T-helper 9 cell (primary cell): ENCODE measurements at places on chromosomes 1 and 21.

GRCh38 chr1:231639819-231640218 is 13.2 kb downstream of the DISC1 start:
- DNase-seq, result no peak

DNA sequence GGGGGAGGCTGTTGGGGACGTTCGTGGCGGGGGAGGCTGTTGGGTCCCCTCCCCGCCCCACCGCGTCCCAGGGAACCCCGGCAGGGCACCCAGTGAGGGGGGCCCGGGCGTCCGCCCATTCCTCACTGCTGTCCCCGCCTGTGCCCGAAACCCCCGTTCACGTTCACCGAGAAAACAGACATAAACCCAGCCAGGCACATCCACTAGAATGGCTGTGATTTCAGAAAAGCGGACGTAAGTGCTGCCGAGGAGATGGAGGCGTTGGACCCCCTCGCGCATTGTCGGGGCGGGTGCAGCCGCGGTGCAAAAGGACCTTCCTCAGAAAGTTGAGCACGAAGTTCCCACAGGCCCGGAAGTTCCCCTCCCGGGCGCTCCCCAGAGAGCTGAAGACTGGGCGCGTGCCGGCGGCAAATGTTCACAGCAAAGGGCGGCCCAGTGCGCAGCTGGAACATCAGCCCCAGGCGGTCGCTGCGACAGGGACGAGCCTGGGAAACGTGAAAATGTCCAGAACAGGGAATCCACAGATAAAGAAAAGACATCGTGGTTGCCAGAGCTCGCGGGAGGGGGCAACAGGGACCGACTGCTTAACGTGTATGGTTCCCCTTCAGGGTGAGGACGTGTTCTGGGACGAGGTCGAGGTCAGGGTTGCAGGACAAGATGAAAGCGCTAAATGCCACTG is 18.5 kb upstream of the SAMD11 start:
- no peak for DNase-seq

DNA sequence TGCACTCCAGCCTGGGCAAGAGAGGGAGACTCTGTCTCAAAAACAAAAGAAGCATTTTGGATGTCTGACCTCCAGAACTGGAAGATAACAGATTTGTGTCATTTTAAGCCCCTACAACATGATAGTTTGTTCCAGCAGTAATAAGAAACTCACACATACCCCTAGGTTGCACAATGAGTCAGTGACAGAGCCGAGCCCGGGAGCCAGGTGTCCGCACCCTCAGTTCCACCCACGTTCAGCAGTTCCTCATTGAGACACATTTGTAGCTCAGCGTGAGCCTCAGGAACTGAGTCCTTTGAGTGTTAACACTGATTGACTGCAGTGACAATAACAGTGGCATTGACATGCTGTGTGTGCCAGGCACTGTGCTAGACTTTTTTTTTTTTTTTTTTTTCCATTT is 19.8 kb downstream of the LRRC38 start:
- DNase-seq, result no peak

DNA sequence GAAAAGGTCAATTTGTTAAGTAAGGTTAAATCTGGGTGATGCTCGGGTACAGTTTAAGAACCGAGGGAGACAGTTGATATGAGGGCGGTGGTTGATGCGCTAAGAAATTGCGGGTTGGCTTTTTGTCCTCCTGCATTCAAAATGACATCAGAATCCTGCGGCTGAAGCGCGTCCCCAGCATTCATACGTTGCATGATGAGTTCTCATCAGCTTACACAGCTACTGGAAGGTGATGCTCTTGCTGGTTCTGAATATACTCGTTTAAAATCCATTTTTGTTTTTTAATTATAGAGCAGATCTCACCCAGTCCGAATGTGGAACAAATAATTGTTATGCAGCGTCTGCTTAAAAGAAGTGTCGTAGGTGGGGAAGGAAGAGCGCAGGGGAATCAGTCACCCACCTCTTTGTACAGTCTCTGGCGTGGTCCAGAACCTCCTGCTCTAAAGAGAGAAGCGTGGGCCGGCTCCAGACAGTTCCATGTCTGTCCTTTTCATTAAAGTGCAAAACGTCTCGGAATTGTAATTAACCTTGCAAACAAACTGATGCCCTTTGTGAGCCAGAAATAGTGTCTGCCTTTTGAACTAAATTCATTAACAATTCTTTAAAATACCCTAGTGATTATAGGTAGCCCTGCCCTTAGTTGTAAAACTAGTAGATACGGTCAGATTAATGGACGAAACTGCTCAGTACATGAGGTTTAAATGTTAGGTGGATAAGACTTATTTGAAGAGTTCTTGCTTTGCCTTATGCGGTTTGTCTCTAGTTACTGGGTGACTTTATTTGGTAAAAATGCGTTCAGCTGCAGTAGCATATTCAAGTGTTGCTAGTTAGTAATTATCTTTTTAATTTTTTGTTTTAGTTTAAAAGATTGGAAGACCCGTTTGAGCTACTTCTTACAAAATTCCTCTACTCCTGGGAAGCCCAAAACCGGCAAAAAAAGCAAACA is 741 bp downstream of the RGS2 start:
- DNase-seq, result peak; percentile 38

DNA sequence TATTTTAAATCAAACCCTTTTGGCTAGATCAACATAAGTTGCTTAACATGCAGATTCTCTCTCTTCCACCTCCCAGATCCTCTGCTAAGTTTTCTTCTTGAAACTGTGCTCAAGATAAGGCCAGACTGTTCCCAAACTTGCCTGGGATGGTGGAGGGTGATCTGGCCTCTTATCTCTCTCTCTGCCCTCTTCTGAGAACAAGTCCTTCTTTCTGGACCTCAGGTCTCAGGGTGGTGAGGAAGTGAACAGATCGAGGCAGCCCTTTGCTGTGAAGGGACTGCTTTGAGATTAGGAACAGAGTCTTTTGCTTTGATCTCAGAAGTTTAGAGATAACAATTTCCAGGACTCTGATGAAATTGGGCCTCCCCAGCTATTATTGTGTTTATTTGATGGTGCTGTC is 70.7 kb downstream of the HUNK start:
- no peak for DNase-seq

DNA sequence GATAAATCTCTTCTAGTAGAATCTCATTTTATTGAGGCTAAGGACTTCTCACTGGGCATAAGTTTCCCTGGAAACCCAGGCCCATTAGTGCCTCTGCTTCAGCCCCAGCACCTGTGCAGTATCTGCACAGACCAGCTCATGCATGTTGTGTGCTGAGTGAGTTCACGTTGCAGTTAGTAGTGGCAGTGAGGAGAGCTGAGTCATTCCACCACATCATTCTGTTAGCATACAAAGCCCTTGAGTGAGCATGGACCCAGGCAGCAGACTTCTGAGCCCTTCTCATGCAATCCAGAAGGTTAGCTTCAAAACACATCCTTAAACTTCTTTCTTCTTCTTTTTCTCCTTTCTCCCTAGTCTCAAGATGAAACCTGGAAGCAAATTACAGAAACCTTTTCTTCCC is 45.8 kb upstream of the NTPCR start:
- no peak for DNase-seq

DNA sequence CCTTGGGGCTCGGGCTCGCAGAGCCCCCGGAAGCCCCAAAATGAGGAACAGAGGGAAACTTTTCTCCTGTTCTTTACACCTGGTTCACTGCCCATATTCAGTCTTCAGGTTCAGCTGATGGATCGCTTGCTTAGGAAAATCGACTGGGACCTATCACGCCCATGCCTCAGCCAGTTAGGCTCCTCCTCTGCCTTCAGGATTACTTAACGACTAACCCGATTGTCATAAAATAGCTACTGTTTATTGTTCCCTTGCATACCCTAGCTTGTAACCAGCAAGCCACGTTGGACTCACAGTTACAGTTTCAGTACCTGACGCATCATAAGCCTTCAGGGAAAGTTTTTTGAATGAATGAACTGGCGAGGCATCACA is 692 bp downstream of the TARDBP start:
- DNase-seq, result no peak

- no peak for DNase-seq
Observed at GRCh38 chr1:102562380-102562779, 545.9 kb downstream of the COL11A1 start.

DNA sequence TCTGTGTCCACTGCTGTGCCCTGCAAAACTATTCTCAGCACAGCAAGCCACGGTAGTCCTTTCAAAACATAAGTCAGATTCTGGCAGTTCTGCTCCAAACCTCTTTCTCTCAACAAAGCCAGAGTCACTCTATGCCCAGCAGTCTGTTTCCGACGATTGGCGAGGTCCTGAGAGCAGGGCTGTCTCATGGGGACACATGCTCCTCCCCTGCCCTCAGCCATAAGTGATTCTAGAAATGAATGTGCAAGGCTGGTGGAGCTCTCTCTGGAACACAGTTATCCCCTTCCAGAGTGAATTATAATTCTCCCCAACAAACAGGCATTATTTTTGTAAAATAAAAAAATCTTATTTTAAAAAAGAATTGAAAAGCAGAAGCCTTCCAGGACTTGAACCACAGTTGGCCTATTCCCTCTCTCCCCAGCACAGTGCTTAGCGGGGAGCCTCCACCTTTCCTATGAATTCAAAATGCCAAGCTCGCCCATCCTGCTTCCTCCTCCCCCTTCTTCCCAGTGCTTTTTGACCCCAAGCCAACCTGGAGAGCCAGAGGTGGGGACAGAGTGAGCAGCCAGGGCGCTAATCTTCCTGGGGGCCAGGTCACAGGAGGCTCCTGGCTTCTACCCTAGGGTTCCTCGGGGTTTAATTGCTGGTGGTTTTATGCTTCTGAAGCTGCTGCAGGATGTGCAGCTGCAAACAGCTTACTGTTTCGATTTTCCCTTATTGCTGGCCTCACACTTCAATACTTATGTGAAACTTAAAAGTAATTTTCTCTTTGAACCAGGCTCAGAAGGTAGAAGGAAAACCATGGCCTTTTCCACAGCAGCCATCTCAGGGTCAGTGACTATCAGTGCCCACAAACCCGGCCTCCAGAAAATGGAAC is 41.1 kb downstream of the KCNJ6 start:
- no peak for DNase-seq

GRCh38 chr1:39977202-39977601 is 22.3 kb downstream of the MFSD2A start:
- no peak for DNase-seq

- peak; percentile 77 for DNase-seq
Observed at GRCh38 chr1:151059109-151060006, at the start of gene CDC42SE1. Gene CDC42SE1, minus strand, starts transcription at chr1:151059622. Its CDS starts 3,892 bp downstream, at chr1:151055730.

DNA sequence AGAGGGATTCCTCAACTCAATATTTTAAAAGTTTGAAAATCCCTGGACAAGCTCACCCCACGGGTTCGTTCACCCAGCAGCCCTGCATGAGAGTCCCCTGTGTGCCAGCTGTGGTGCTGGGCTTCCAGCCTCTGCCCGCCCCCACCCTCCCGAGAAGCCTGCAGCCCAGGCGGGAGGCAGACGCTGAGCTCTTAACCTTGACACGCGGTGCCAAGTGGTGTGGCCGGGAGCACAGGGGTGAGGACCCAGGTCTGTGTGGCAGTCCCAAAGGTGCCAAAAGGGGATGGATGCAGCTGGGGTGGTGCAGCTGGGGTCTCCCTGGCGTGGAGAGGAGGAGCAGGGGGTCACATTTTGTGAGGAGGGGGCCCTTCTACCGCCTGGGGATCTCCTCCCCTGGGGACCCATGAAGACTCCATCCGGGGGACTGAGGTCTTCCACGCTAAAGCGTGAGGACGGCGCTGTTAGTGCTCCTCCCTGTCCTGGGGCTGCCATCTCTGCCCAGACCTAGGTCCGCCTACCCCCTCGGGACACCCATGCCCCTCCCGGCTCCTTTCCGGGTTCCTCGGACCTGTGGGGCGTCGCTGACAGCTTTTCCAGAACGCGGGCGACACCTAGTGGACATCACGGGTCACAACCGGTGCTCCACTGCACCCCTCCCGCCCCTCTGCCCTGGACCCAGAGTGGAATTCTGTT is 12.9 kb downstream of the PLA2G2F start:
- DNase-seq, result peak; percentile 73

DNA sequence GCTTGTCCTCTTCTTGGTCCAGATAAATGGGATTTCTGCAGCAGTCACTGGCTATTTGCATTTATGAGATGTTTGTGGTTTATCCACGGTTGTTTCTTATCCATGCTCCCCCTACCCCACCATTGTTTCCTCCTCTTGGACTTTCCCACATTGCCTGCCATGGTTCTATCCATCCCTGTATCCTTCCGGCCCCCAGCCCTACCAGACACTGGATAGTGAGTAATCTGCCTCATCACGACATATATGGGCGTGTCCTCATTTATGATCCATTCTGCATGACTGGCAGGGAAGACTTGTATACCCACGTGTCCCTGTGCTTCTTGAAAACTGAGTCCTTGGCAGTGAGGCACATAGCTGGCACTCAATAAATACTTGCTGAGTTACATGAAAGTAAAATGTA is 40.1 kb downstream of the CACNA1S start:
- DNase-seq, result no peak

DNA sequence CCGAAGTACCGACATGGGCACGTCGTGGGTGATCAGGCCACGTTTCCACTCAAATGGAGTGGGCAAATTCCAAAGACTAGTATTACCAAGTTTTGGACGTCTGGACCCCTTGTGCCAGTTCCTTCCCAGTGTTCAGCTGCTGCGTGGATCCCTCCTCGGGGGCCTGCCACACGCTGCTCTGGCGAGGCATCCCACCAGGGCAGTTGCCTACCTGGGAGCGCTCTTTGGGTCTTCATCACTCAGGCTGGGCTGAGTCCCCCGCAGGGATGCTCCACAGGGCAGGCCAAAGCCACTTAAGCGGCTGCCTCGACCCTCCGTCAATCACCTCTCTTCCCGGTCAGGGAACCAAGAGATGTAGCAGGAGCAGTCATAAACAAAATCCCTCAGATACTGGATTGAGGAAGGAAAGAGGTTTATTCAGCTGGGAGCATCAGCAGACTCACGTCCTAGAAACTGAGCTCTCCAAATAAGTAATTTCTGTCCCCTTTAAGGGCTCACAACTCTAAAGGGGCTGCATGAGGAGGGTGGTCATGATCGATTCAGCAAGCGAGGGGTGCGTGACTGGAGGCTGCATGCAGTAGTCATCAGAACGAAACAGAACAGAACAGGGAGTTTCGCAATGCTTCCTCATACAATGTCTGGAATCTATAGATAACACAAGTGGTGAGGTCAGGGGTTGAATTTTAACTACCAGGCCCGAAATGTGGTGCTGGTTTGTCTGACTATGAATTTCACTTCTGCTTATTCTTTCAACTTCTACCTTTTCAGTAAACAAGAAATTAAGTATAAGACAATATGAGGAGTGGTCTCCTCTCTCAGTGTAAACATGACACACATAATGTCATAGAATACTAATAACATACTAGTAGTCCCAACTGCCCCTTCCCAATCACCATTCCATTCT is 998.6 kb upstream of the NCAM2 start:
- DNase-seq, result no peak

- no peak for DNase-seq
Observed at GRCh38 chr1:97243973-97244560, 522.5 kb downstream of the PTBP2 start.

DNA sequence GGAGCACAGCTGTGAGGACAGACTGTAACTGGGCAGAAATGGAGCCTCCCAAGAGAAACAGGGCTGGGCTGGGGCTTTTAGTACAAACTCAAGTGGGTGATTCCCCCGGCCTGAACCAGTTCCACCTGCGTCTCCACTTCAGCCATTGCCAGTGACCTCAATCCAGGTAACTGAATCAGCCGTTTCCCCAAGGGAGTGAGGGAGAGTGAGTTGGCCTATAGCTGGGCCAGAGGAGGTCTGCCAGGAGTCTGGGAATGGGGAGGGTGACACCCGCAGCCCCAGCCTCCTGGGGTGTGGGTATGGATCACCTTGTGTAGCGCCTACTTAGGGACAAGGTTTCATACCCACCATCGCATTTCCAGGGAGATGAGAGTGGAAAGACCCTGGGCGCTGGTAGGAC is 8.5 kb downstream of the SLC26A9 start:
- DNase-seq, result no peak
